ENCODE measurements at places on chromosomes 7 and 10.

- DNase-seq = peak; percentile 8
Measured at GRCh38 chr10:77877441-77878344, 48.9 kb downstream of the DLG5 start.

- no peak for DNase-seq
Measured at GRCh38 chr7:100415448-100415847, 13.1 kb downstream of the ZCWPW1 start.

DNA sequence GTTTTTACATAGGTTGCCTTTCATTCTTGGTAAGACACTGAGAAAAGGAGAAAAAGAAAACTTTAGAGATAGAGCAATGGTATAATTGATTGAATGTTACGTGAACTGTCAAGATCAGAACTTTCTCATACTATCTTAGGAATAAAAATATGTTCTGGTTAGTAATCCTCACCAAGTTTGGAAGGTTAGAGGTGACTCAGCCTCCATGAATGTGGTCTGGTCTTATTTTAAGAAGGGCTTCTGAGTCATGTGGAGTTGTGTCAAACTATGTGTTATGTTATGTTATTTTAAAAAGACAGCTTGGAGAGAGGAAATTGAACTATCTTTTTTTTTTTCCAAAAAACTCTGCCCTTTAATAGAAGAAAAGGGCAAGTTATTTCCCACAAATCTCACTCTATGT is 458.6 kb upstream of the KLF6 start:
- peak; percentile 59 for DNase-seq

- no peak for DNase-seq
Measured at GRCh38 chr7:84506151-84506550, 311.6 kb upstream of the SEMA3A start.

GRCh38 chr7:139643951-139644585 is 120.6 kb downstream of the CLEC2L start:
- no peak for DNase-seq

DNA sequence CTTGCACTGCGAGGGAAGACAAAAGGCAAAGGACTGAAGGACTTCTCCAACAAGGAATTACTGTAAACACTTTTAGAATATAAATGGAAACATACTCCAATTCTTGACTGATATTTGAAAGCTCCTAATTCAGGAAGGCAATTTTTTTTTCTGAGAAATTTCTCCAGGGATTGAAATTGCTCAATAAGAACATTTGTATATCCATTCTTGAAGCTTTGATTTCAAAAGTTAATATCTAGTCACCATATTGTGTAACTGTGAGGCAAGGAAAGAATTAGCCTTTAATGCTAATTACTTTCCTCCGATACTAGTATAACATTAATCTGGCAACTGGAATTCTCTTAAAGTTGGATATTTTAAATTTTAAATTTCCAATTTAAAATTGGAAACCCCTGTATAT is 188.4 kb upstream of the COL1A2 start:
- no peak for DNase-seq

DNA sequence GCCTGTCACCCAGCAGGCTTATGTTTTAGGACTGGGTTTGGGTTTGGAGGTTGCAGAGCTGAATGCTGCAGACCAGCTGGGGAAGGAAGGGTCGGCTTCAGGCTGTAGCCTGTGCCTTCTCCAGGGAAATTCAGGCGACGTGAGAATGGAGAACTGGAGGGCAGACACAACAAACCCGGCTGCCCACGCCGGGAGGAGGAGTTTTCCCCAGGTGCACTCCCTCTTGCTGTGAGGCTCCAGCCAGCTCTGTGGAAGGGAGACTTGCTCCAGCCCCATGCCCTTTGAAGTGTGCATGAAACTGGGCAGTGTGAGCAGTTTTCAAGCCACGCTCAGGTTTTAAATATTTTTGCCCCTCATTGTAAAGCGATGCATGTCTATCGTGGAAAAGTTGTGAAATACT is 279.1 kb downstream of the CCSER2 start:
- no peak for DNase-seq

- no peak for DNase-seq
Measured at GRCh38 chr10:14570800-14571199, 203.9 kb downstream of the FAM107B start.

DNA sequence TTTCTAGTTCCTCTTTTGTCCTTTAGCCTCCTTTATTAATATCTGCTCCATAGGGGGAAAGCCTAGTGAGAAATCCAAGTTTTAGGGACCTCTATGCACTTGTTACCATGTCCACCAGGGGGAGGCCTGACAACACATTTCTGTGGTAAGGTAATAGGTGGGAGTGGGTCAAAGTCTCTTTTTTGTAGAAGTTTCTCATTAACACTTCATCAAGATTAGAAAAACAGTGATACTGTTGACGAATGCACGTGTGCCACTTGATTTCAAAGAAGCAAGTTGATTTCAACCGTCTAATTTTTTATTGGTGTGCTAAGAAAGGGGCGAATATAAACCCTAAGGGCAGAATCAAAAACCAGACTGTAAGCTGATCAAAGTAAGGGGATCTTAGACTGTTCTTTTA is 30.6 kb downstream of the CISD1 start:
- peak; percentile 62 for DNase-seq
